EH (cell line): ENCODE measurements at places on chromosomes 16 and 17.

DNA sequence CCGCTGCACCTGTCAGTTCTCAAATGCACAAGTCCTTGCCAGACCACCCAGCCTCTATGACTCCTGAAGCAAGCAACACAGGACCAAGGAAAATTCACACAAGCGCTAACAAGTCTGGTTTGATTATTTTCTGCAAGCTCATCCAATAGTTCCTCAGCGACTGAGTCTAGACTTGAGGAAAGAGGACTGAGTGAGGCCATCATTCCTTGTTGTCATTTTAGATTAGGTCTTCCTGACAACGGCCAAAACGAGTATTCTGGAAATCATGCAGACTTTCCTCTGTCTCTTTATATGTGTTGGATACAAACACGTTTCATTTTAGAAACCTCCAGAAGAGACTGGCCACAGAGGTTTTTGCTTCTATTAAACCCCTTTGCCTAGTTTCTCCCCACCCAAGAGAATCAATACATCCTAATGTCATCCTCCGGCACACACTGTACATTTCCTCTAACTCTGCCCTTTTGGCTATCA lies 561 bp downstream of the CCDC47 start:
- DNase-seq = peak; percentile 46

DNA sequence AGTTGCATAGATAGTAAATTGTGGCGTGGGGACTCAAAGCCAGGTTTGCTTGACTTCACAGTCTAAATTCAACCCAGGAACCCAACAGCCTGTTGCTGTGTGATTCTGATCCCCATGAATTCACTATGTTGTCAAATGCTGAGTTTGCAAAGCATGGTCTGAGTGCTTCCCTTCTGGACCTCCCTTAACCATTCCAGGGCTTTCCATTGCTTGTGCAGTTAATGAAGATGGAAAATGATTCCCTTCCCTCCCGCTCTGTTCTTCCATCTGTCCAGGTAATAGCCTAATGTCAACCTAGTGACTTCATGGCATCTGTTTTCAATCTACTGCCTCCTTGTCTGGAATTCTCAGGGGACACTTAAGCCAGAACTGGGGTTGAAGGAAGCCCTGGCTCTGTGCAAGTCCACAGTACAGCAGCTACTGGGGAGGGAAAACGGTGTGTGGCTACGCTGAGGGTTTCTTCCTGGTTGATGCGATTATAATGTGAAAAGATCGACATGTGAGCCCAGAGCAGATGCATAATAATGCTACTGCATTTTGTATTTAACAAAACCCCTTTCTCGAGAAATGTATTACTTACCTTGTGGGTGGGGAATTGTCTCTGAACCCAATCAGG lies 206.7 kb downstream of the CDH13 start:
- DNase-seq = no peak

- no peak for DNase-seq
Observed at GRCh38 chr16:87108278-87108677, 208.9 kb downstream of the C16orf95 start.

DNA sequence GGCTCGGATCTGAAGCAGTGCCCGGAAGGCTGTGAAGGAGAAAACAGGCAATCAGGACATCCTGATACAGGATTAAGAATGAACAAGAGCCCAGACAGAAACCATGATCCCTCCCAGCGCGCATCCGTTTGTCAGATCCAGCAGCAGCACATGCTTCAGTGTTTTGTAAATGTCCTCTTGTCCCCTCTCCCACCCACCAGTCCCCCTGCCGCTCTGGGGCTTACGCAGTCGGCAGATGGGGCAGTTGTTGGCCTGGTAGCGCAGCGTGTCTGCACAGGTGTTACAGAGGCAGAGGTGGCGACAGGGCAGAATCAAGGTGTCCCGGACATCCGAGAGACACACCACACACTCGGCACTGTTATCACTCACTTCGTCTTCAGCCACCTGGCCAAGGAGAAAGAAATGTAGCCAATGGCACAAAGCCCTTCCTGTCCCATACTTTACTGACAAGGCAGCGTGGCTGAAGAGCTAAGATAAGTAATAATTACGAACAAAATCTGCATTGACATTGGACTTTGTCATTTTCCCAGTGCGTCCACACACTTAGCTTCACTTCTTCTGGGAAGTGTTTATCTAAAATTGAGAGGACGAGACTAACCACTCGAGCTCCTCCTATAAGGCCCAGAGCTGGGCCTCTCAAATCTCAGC lies 20.7 kb upstream of the FOXJ1 start:
- DNase-seq = no peak

DNA sequence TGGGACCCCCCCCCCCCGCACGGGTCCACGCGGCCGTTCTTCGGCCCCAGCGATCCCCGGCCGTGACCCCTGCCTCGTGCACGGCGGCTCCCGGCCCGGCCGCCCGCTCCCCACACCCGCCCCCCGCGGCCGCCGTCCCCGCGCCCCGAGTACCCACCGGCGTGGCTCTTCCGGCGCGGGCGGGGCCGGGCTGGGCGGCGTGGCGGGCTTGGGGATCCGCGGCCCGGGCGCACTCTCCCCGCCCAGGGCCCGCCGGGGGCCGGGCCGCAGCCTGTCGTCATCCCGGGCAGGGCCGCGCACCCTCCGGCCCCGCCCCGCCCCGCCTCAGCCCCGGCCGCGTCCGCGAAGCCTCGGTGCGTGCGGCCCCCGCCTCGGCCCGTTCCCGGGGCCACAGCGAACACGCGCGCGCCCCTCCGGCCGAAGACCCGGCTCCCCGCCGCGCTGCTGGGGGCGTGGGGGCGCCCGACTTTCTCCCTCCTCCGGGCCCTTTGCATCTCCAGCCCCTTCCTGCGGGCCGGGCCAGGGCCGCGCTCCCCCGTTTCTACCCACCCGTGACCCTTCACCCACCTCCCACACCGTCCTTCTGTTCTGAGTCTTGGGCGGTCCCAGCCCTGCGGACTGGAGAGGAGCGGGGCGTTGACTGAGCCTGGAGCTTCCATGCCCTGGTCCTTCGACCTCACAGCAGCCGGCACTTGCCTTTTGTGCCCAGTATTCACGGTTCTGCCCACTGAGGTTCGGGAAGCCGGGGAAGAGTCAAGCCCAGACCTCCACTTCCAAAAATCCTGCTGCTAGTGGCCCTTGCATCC lies 840 bp downstream of the MYO1C start:
- DNase-seq = peak; percentile 75

- DNase-seq = no peak
Observed at GRCh38 chr17:61131585-61131984, 268.1 kb upstream of the TBX2 start.

GRCh38 chr17:12896180-12896785 lies 107.0 kb downstream of the ARHGAP44 start:
- no peak for DNase-seq

GRCh38 chr17:62064029-62064790 lies 868 bp downstream of the MED13 start:
- peak; percentile 23 for DNase-seq

DNA sequence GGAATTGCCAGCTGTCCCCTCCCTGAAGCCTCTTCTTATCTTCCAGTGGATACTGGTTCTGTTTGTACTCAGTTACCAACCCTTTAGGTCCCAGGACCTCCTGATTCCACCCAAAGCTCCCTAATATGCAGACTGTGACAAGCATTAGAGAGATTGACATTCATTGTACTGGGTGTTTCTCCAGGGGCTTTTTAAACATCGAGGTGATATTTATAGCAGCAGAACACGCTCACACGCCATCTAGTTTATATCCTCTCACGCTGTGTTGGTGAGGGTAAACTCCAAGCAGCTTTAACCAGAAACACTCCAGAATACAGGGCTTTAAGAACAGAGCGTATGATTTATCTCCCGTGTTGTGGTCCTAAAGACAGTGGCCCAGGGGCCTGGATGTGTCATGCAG lies 238.4 kb downstream of the IRF8 start:
- DNase-seq = no peak

GRCh38 chr16:15689290-15689689 lies 39.2 kb downstream of the NDE1 start:
- peak; percentile 55 for DNase-seq

DNA sequence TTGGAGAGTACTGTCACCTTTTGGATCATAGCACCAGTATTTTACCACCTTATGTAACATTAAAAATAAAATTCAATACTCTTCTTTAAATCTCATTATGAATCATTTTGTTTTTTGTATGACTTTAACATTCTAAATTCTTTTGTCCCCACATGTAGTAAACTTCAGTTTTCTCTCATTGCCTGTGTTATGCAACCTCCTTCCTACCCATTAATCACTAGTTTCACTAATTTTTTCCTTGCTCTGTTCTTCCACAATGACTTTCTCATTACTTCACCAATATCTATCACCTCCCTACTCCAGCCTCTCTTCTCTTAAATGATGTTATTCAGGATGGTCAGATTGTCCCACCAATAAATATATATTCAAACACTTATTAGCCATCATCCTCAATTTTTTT lies 68.7 kb downstream of the TTC19 start:
- peak; percentile 5 for DNase-seq

GRCh38 chr17:57493171-57493570 lies 236.8 kb downstream of the MSI2 start:
- no peak for DNase-seq

- DNase-seq = no peak
Observed at GRCh38 chr17:50771991-50772785, 4.9 kb upstream of the ANKRD40CL start.

GRCh38 chr16:87058728-87059250 lies 258.4 kb downstream of the C16orf95 start:
- no peak for DNase-seq

GRCh38 chr17:12646761-12647422 lies 18.8 kb upstream of the MYOCD start:
- DNase-seq = no peak

- peak; percentile 56 for DNase-seq
Observed at GRCh38 chr17:60311936-60312335, 80.0 kb downstream of the USP32 start.

DNA sequence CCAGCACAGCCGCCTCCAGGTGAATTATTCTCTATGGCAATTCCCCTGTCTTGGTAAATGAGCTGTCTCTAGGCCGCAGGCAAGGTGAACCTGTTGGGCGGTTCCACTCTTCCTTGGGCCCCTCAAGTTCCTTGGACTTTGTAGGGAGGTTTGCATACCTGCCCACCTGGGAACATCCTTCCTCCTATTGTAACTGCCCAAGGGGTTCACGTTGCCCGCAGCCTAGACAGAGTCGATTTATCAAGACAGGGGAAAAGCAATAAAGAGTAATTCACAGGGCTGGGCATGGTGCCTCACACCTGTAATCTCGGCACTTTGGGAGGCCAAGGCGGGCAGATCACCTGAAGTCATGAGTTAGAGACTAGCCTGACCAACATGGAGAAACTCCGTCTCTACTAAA lies 122.5 kb downstream of the KCNJ18 start:
- no peak for DNase-seq

DNA sequence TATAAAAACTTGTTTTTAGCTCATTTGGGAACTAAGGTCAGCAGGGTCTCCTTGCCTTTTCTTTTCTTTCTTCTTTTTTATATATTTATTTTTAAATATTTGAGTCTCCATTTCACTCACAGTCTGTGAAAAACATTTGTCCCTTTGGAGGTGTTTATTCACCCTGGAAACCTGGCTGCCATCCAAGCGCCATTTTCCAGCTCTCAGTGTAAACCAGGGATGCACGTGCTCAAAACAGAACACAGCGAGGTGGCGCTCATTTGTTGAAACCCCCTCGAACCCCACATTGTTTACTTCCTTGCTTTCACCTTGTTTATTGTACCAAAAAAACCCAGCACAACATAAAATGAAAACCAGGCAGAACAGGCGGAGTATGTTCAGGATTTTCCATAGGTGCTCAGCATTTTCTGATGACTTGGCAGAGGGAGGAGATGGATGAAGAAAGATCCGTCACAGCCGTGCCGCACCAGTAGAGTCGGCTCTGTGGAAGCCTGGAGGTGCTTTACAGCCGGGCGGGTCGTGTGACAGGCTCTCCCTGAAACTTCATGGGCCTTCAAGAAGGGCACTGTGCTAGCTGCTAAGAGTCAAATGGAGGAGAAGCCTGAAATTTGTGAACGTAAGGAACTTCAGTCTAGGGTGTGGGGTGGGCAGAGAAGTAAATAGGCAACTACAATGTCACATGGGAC lies 284.4 kb downstream of the FOXL1 start:
- DNase-seq = peak; percentile 21

GRCh38 chr17:37043201-37043600 lies 94.4 kb downstream of the AATF start:
- no peak for DNase-seq

DNA sequence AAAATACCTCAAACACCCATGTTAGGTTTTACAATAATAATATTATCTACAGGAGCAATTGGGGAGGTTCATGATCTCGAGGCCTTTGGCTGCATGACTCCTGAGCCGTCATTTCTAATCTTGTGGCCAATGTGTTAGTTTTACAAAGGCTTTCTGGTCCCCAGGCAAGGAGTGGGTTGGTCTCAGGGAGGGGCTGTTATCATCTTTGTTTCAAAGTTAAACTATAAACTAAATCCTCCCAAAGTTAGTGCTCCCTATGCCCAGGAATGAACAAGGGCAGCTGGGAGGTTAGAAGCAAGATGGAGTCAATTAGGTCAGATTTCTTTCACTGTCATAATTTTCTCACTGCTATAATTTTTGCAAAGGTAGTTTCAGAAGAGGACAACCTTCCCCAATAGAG lies 9.1 kb upstream of the CCL5 start:
- no peak for DNase-seq

DNA sequence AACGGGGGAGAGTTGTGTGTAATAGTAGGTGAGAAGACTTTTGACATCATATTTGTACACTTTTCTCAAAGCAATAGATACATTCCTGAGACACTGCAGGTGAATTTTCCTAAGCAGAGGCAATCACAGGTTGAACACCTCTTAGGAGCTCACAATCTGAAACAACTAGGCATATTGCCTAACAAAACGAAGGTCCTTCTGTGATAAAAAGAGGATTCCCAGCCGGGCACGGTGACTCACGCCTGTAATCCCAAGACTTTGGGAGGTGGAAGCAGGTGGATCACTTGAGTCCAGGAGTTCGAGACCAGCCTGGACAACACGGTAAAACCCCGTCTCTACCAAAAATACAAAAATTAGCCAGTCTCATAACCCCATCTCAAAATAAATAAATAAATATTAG lies 17.4 kb downstream of the NXN start:
- DNase-seq = no peak

DNA sequence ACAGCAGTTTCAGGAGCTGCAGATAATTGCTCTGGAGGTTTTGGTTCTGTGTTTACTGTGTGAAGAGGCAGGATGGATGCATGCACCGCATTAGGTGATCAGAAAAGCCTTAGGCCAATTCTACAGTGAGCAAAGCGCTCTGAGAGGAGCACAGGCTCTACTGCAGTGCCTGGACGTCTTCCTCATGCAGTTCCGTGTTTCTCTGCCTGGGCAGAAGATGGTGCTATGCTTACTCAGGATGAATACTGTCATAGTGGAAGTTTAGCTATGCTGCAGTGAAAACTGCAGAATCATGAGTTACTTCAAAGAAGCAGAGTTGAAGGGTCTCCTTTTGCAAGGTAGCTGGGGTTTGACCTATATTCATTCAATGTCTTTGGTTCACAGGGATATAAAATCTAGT lies 1012.4 kb downstream of the KCNJ18 start:
- DNase-seq = no peak

- no peak for DNase-seq
Observed at GRCh38 chr17:16435925-16436886, 20.8 kb downstream of the TRPV2 start.

- DNase-seq = no peak
Observed at GRCh38 chr17:44076716-44077594, 6.4 kb downstream of the G6PC3 start.
